ENCODE measurements at places on chromosomes 16 and 17.

DNA sequence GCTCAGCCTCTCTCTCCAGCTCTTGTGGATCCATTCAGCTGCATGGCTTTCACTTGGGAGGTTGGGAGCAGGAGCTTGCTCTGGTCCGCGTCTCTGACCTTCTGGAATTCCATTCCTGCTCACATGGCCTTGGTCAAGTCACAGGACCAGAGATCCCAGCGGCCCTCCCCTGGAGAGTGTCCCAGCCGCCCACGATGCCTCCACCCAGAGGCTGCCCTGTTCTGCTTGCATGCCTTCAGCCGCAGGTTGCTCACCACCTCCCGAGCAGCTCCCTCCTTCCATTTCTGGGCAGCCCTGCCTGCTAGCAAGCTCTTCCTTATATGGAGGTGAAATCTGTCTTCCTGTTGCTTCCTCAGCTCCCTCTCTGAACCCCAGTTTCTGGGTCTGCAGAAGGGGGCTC lies 32.6 kb downstream of the RAI1 start:
- DNase-seq, result peak; percentile 47

DNA sequence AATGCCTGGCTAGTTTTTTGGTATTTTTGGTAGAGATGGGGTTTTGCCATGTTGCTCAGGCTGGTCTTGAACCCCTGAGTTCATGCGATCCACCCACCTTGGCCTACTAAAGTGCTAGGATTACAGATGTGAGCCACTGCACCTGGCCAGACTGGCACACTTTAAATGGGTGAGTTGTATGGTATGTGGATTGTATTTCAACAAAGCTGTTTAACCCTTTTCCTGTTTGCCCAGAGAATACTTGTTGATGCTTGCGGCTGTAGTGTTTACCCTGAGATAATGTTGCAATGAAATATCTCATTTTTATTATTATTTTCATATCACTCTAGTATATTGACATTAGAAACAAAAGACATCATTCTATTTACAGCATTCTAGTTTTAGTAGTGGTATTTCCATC lies 17.1 kb upstream of the TMEM94 start:
- DNase-seq, result peak; percentile 85

GRCh38 chr17:7307686-7308624 lies 527 bp downstream of the EIF5A start:
- DNase-seq, result no peak

DNA sequence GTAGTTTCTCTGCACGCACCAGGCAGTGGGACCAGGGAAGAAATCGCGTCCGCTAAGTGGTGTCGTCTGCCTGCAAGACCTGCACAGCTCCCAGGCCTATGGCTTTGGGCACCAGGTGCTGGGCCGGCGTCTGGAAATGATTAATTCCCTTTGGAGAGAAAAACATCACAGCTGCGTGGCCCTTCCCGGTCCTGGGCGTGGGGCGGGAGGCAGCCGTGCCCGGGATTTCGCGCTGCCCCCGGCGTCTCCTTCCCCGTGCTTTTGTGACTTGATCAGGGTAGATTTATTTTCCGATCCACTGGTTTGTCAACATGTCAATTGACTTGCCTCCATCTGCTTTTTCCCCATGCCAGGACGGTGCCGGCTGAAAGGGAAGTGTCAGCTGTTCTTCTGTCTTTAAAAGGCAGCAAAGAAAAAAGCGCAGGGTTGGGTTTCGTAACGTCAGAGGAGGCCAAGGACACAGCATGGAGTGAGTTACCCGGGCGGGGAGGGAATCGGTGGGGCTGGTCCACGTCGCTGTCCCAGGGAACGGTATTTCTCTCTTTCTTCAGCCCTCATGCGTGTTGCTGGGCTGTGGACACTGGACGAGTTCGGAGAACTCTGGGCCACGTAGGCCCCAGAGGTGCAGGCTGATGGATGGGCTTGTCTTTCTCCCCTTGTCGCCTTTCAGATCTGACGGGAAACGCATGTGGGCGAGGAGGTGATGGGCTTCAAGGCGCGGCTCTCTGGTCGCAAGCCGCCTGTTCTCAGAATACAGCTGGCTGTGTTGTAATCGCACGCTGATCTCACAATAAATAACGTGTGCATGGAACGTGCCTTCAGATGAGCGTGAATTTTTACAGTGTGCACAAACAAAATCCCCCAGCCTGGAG lies 188.1 kb upstream of the ZNF469 start:
- no peak for DNase-seq

DNA sequence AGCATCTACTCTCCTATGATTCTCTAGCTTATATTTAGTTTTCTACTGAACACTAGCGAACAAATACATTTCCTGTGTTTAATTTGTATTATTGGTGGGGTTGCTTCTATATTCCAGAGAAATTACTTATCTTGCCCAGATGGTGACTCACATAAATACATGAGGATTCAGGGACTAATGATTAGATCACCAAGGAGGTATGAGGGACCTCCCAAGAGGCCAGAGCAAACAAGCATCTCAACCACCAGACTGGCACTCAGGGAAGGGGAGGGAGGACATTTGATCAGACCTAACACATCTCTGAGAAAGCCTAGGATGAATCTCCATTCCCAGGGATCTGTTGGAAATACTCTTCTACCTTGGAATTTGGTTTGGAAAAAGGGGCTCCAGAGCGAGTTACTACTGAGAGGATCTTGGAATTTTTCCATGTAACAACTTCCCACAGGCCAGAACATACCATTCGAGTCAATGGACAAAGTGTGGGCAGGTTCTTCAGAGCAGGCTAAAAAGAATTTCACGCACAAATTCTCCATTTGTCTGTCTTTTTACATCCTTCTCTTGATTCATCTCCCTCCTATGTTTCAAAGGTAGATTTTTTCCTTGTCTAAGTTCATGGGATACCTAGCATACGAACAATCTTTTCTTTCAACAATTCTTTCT lies 262.6 kb upstream of the MYOCD start:
- DNase-seq, result peak; percentile 86
